ENCODE measurements at places on chromosomes 1 and 21. TPM values are rescaled to one million over a fixed set of nuclear protein-coding genes. Genes with fewer than 3 reads are reported as not detected.

Gene ADORA3
- 0.64 TPM for total RNA-seq

- no peak for ATAC-seq
Observed at GRCh38 chr1:117010310-117010969, 8.9 kb downstream of the CD101 start.

- no peak for ATAC-seq
Observed at GRCh38 chr1:18571275-18571674, 59.4 kb upstream of the PAX7 start.

Gene PLCH2
- total RNA-seq = 21.0 TPM

Gene HSD3B1
- total RNA-seq = not detected

Gene RHBDL2
- 16.1 TPM for total RNA-seq

Gene PPP2R5A
- 55.7 TPM for total RNA-seq

Gene CFAP141
- total RNA-seq = not detected

Gene OR2T35
- not detected for total RNA-seq

GRCh38 chr1:28950006-28950405 lies 35.6 kb downstream of the EPB41 start:
- no peak for ATAC-seq
